ENCODE measurements at places on chromosomes 12 and 14.

GRCh38 chr14:95939335-95939734, 62.7 kb downstream of the TUNAR start:
- no peak for DNase-seq

DNA sequence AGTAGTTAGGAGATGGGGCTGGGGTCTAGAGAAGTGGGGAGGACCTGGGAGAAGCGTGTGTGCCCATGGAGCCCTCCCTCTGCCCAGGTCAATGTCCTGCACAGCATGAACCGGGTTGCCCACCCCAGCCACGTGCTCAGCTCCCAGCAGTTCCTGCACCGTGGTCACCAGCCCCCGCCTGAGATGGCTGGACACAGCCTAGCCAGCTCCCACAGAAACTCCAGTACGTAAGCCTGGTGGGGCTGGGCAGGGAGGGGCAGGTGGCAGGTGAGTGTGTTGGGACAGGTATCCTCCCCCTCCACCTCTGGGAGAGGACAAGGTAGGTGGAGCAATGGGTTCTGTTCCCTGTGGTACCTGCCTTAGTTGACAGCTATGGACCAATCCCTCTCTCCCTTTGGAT, 20.7 kb downstream of the CLSTN3 start:
- DNase-seq, result no peak

- no peak for DNase-seq
Measured at GRCh38 chr12:128008341-128008740, 258.6 kb upstream of the TMEM132C start.

DNA sequence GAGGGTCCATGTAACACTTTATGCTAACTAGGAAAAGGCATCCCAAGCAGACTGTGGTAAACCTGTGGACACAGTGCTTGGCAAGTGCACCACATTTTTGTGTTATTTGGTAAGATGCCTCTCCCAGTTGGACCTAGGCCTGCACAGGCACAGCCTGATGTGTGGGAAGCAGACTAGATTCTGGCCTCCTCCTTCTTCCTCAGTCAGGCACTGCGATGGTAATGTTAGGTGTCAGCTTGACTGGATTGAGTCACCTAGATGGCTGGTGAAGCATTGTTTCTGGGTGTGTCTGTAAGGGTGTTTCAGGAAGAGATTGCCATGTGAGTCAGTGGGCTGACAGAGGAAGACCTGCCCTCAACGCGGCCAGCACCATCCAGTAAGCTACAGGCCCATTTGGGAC, 25.3 kb upstream of the RHOJ start:
- DNase-seq, result no peak

GRCh38 chr14:54481695-54482094, 7.1 kb downstream of the GMFB start:
- no peak for DNase-seq
